Esophagus squamous epithelium (tissue), 5 donors: ENCODE measurements at places on chromosomes 11 and 22.

- DNase-seq, result no peak
Observed at GRCh38 chr11:120354068-120354467, 17.9 kb downstream of the ARHGEF12 start.

DNA sequence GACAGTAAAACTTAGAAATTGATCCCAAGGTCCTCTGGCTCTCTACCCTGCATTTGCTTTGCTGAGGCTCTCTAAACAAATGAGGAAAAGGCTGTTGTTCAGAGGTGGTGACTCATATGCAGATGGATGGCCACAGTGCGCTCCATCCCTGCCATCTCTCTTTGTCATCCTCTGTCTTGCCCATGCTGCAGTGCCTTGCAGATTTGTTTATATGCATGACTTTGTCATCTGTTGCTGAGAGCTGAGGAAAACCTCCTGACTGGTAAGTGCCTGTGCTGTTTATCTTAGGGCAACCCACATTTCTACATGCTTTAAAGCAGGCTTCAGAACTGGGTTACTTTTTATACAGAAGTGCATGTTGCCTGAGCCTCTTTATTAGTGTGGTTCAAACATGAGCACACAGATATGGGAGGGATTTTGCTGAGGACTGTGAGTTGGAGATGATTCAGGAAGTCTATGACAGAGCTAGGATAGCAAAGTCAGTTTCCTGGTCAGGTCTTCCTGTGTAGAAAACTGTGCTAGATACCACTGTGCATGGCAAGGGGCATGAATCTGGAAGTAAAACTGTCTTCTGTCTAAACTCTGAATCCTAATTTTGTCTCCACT, 57.4 kb downstream of the JAM3 start:
- DNase-seq, result no peak

DNA sequence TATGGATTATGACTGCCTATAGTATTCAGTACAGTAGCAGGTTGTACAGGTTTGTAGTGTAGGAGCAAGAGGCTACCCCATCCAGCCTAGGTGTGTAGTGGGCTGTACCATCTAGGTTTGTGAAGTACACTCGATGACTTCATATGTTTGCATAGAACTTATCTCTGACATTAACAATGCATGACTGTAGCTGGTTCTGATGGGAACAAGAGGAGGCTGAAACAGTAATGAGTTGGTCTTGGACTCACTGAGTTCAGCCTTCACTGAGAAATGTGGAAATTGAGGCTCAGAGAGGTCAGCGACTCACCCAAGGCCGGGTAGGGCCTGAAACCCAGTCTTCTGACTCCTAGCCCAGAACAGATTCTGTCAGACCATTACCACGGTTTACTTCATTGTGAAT, 13.0 kb downstream of the MYO7A start:
- DNase-seq, result no peak

DNA sequence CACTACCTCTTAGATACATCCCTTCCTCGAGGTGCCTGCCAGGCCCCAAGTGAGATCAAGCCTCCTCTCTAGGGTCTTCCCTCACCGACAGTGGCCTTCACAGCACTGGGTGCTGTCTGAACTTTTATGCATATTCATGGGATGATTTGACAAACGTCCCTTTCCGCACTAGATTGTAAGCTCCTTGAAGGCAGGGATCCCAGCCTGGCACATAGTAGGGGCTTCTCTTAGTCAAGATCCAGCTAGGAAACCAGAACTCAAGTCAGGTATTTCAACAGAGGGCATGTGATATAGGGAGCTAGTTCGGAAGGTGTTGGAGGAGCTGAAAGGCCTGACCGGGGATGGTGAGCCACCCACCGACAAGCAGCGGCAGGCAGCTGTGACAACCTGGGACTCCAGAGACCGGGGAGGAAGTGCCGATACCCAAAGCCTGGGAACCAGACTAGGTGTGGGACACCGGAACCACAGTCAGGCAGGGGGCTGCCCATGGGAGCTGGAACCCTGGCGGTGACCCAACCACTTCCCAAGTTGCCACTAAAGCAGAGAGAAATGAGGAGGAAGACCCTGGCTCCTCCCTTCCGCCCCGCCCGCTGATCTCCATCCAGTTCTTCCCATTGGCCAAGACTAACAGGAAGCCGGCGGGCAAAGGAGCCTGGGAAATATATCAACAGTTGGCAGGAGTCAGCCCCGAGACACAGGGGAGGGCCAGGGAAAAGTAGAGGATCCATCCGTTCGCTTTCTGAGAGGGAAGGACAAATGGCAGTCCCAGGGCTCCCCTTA, 39.8 kb upstream of the CD82 start:
- no peak for DNase-seq
